Forelimb muscle (tissue), 1 donor: ENCODE measurements at places on chromosomes 2 and 18.

GRCh38 chr2:119267604-119268003 lies 44.0 kb downstream of the STEAP3 start:
- no peak for DNase-seq

- no peak for DNase-seq
Measured at GRCh38 chr2:138059487-138060300, 95.4 kb downstream of the HNMT start.

- DNase-seq, result no peak
Measured at GRCh38 chr18:25346561-25346960, 5.4 kb downstream of the ZNF521 start.

DNA sequence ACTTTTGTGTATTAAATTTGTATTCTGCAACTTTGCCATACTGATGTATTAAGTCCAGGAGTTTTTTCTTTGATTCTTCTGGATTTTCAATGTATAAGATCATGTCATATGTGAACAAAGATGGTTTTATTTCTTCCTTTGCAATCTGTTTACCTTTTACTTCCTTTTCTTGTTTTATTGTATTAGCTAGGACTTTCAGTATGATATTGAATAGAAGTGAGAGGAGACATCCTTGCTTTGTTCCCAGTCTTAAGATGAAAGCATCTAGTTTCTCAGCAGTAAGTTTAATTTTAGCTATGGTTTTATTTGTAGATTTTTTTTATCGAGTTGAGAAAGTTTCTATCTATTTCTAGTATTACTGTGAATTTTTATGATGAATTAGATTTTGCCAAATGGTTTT lies 25.5 kb downstream of the VRK2 start:
- DNase-seq, result no peak

DNA sequence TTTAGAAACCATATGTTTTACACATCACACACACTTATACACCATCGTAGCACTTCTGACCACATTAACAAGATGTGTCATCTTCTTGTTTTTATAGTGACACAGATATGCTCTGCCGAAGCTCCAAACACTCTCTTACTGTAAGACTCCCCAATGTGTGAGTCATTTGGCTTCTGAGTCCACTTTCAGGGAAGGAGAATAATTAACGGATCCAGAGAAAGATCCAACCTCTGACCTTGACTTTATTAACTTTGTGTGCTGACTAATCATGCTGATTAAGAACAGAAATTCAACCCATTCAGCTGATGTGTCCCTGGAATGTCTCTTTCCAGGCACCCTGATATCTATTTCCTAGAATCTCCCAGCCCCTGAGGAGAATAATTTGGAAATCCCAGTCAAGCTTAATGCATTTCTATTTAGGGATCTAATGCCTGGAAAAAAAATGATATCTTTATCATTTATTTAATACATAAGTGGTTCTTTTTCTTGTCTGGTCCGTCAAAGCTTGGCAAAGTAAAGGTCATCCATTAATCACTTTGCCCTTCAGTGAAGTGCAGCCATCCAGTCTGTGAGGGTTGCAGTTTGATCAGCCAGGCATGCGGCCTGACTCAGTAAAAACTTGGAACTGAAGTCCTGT lies 615.8 kb upstream of the SYT4 start:
- no peak for DNase-seq

- no peak for DNase-seq
Measured at GRCh38 chr2:241081190-241081642, 20.9 kb downstream of the MTERF4 start.
